ENCODE measurements at places on chromosomes 2 and 18.
A peak's percentile ranks its signal among the peaks of the same experiment; 100 is the strongest.

- no peak for DNase-seq
Measured at GRCh38 chr18:61085036-61085435, 248.2 kb upstream of the CDH20 start.

GRCh38 chr18:3384664-3385563 lies 65.1 kb upstream of the TGIF1 start:
- DNase-seq: no peak

GRCh38 chr2:187900021-187900420 lies 345.8 kb upstream of the TFPI start:
- no peak for DNase-seq

DNA sequence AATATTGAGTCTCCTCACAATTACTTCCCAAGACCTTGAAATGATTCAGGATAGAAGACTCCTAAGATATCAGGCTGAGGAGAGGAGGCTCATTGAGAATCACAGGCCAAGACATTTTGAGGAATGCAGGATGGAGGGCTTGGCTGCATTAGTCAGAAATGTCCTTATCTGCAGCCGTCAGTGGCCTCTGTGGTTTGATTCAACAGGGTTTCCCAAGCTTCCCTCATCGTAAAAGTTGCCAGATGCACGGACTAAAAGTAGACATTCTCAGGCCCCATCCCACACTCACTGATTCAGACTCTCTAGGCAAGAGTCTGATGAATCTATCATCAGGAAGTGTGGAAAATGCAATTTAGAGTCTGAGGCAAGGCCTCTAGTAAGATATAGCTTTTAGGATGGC lies 34.0 kb upstream of the TMEM178A start:
- peak; percentile 92 for DNase-seq

- DNase-seq: no peak
Measured at GRCh38 chr2:105876191-105876590, 131.5 kb downstream of the NCK2 start.

- DNase-seq: no peak
Measured at GRCh38 chr18:50880119-50880465, 1.2 kb downstream of the ME2 start.

GRCh38 chr2:66682476-66682875 lies 247.6 kb downstream of the MEIS1 start:
- DNase-seq: no peak

Data from islet precursor cell (in vitro differentiated cells).